GM12864 (cell line): ENCODE measurements at places on chromosomes 12 and 14.
A peak's percentile ranks its signal among the peaks of the same experiment; 100 is the strongest.

DNA sequence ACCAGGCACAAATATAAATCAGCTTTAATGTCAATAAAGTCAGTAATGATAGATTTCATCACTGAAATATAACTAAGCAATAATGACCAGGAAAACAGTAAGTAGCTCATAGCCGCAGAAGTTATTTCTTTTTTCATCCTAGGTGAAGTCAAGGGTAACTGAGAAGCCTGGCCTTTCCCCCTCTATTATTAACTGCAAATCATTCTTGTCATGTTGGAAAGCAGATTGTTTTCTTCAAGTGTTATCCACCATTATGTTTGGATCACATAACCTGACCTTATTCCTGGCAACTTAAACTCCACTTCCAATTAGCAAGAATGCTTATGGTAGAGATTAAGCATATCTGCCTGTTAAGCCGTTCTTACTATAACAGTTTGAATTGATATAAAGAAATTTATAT lies 603.4 kb upstream of the FOXG1 start:
- no peak for DNase-seq

GRCh38 chr14:20550926-20551325 lies 9.9 kb downstream of the RNASE9 start:
- no peak for DNase-seq

DNA sequence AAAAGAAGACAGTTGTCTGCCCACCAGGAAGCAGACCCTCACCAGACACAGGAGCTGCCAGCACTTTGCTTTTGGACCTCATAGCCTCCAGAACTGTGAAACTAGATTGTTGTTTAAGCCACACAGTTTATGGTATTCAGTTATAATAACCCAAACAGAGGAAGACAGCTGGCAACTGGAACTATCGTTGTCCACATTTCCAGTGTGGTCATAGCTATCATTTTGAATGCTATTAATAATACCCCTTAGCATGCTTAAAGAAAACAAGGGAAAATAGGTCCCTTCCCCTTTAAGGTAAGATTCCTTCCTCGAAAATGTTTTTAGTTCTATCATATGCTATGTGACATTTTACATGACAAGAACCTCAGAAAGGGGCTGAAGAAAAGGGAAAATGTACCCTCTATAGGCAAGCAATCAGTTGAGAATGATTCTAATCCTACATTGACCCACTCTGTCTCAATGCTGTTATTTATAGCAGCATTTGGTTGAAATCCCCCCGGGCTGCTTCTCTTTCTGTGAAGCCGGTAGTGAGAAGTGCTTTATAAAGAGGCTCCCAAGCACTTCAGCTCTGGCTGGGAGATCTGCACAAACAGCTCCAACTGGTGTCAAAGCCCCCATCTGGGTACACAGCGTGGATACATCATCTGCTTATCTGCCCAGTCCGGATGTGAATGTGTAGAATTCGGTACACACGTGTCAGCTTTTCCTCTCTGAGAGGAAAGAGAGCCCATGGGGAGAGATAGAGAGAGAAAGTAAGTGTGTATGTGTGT lies 221.2 kb upstream of the FLRT2 start:
- DNase-seq, result no peak

DNA sequence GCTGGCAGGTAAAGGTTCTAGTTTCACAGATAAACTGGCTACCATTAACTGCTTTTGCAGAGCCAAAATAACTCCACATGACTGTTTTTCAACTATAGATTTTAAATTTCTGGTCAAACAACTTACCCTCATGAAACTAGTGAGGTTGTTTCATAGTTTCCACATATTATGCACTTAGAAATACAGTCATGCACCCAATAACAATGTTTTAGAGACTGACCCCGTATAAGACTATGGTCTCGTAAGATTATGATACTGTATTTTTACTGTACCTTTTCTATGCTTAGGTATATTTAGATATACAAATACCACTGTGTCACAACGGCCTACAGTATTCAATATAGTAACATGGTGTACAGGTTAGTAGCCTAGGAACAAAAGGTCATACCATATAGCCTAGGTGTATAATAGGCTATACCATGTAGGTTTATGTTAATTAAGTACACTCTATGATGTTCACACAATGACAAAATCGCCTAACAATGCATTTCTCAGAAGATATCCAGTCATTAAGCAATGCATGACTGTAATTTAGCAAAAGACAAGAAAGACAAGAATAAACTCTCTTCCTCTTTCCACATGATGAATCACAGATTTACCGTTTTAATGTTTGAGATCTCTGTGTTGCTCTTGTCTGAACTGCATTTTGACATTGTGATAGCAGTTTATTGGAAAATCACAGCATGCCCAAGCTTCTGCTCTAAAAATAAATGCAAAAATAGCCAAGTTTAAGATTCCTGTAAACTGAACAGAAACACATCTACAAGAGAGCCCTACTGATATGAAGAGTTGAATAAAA lies 17.1 kb downstream of the DICER1 start:
- DNase-seq, result no peak

DNA sequence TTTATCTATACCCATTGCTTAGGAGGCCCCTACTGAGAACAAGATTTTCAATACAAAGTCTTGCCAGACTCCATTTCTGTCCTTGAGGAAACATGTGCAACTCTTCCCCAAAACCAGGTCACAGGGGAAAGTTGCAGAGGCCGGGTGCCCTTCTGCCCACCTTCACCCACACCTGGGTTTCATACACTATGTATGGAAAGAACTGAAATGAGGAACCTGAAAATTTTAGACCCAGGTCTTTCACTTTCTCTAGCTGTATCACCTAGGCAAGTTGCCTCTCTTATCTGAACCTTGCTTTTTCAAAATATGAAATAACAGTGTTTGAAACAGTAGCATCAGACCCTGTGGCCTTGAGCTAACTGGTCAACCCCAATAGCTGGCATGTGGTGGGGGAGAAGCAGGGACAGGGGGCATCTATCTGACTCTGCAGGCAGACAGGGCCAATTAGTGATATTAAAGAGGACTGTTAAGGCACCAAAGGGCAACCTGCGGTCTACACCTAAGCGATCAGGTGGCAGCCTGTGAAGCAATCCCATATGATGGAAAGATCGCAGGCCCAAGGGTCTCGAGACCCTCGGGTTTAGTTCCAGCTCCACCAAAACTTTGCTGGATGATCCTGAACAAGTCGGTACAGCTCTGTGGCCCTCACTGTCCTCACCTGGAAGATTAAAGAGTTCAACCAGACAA lies 346.5 kb downstream of the BCL11B start:
- DNase-seq, result no peak

DNA sequence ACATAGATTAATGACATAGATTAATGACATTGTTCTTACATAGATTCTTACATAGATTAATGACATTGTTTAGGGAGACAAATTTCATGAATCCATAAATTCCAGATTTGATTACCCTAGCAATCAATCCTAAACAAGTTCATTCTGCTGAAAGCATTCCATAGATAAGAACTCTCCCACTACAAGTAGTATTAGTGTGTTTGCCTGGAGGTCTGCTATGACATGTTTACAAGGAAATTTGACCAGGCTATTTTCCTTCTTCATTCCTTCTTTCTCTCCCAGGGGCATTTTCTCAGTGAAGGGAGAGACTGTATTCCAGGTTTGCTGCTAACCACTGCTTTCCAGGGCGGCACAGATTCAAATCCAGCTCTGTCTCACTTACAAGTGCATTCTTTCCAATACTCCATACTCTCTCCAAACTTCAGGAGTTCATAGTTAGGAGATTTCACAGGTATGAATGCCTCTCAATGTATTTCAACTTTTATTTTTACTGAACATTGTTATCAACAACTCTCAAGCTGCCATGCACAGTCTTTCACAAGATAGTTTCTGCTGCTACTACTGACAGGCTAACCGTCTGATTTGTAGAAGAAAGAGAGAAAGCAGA lies 134.5 kb downstream of the SLC38A1 start:
- no peak for DNase-seq

DNA sequence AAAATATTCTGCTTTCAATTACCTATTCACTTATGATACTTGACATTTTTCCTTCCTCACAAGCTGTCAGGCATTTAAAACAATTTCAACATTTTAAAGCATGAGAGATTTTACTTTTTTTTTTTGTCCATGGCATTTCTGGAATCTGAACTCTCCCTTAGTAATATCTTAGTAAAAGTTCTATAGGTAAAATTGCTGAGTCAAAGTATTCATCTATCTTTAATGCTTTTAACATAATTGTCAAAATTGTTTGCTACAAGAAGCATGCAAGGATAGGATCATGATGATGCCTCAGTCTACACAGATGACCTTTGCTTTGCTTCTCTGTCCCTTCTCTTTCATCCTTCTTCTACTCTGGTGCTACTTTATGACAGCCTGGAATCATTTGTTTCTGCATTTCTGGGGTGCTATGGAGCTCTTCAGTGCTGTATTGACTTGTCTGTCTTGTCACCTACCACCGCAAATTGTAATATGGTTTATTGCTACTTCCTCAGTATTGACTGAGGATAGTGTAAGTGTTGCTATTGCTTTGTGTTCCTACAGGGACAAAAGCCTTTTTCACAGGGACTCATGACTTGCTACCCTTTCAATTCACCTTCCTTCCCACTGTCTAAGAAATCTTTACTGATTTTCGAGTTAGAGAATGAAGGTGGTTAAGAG lies 589.8 kb upstream of the ATP2B1 start:
- DNase-seq, result no peak

DNA sequence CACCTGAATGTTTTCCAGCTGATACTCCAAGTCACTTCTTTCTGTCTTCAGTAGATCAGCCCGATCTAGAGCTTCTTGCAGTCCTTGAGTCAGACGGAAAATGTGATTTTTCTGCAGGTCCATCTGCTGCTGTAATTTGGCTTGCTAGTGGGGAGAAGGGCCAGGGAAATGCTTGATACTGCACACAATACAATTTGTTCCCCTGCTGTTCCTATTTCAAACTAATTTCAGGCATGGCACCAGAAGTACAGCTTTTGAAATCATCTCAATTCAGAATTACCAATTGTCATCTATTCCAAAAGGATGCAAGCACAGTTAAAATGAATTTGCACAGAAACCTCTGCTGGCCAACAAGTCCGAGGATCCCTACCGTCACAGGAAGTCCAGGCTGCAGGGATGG lies 53.4 kb downstream of the PRKAB1 start:
- DNase-seq, result no peak

GRCh38 chr14:79986251-79986650 lies 225.1 kb downstream of the DIO2 start:
- no peak for DNase-seq

DNA sequence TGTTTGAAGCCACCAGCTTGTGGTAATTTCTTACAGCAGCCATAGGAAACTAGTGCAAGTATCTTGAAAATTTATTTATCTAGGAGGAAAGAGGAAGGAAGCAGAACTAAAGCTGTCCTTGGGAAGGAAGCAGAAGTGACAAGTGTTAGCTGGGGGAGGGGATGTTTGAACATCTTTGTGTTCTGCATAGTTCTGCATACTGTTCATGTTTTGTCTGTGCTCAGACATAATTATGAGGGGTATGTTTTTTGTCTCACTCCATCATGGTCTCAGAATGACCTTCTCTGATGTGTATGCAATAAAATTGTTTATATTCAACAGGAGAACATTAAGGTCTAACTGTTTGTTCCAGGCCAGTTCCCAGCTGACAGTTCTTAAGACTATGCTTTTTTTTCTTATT lies 606.5 kb downstream of the GALC start:
- DNase-seq, result no peak

GRCh38 chr14:89628521-89628920 lies 211.5 kb upstream of the FOXN3 start:
- no peak for DNase-seq

GRCh38 chr12:117686911-117687377 lies 281.8 kb downstream of the KSR2 start:
- no peak for DNase-seq

- no peak for DNase-seq
Observed at GRCh38 chr14:105171004-105171673, 2.6 kb upstream of the JAG2 start.

DNA sequence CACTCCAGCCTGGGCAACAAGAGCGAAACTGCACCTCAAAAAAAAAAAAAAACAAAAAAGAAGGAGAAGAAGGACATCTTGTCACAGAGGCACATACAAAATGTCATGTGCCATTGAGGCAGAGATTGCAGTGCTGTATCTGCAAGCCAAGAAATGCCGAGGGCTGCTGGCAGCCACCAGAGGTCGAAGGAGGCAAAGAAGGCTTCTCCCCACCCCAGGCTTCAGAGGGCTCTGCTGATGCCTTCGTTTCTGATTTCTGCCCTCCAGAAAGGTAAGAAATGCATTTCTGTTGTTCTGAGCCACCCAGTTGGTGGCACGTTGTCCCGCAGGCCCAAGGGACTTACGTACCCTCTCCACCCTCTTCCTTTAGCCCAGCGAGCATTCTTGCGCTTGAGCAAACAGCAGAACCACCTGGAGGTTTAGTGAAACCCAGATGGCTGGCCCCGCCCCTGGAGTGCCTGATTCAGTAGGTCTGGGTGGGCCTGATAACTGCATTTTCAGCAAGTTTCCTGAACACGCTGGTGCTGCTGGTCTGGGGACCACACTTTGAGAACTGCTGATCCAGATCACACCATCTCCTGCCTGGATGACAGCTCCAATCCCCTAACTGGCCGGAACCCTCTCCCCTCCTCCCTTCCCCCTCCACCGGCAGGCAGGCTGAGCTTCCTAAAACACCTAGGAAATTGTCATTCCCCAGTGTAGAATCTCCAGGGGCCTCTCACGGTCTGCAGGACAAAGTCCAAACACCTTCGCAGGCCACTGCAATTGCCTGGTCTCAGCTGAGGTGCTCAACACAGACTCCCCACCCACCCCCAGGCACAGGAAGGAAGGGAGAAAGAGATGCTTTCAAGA lies 21.1 kb upstream of the SCARB1 start:
- DNase-seq, result peak; percentile 79

DNA sequence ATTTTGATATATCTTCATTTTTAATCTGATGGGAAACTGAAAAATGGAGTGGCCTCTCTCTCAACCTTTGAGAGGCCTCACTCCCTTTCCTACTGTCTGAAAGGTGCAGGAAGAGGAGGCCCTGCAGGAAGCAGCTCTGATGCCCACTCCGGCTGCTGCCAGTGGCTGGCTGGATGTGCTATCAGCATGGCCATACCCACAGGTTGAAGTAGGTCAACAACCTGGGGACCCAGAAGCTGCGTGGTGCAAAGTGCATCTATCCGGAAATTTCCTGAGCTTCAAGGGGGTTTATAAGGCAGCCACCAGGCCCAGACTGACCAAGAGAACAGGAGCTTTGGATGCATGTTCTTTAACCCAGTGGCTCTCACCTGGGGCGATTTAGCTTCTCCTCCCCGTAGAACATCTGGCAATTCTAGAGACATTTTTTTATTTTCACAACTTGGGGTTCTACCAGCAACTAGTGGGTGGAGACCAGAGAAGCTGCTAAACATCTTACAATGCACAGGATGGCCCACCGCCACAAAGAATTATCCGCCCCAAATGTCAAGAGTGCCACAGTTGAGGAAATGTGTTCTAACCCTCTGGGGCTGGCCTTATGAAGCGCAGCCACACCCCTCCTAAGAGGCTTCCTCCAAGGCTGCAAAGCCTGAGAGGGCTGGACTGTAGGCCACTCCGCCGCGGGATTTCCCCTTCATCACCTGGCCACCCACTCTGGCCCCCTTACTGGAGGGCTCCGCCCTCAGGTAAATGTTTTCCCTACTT lies 8.2 kb upstream of the BATF start:
- DNase-seq, result no peak

- no peak for DNase-seq
Observed at GRCh38 chr14:28398506-28398905, 368.1 kb upstream of the FOXG1 start.
